ENCODE measurements at places on chromosomes 13 and 19.

DNA sequence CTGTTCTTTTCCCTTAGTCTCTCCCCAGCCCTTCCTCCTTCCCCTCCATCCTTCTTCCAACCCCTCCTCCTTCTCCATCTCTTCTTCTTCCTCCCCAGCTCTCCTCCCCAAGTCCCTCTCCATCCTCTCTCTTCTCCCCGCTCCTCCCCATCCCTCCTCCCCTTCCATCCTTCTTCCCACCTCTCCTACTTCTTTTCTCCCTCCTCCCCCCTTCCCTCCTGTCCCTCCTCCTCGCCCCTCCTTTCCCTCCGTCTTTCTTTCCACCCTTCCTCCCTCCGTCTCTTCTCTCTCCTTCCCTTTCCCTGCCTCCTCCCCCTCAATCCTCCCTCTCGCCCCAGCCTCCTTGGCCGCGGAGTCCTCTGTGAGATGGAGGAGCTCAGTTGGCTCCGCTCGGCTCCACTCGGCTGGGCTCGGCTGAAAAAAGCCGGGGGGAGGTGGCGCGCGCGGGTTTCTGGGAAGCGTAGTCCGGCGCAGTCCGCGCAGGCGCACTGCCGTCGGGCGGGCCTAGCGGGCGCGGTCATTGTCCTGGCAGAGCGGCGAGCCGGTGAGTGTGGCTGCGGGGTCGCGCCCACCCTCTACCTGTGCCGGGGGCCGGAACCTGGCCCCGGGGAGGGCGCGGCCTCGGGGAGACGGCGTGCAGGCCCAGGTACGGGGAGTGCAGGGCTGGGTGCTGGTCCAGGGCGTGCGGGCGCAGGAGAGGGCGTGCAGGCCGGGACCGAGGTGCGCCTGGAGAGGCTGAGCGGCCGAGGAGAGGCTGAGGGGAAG, at the start of gene ZNF71:
ZNF71 (plus strand) TSS at position 520 of the 765 bp plus-strand sequence. CDS start 6,257 bp downstream, outside the sequence.
- peak; percentile 92 for DNase-seq

- DNase-seq = no peak
Observed at GRCh38 chr13:51745243-51745642, 58.7 kb downstream of the DHRS12 start.

- no peak for DNase-seq
Observed at GRCh38 chr13:44104197-44104490, 224.4 kb downstream of the LACC1 start.

- DNase-seq = no peak
Observed at GRCh38 chr13:78632996-78633395, 26.0 kb downstream of the OBI1 start.

DNA sequence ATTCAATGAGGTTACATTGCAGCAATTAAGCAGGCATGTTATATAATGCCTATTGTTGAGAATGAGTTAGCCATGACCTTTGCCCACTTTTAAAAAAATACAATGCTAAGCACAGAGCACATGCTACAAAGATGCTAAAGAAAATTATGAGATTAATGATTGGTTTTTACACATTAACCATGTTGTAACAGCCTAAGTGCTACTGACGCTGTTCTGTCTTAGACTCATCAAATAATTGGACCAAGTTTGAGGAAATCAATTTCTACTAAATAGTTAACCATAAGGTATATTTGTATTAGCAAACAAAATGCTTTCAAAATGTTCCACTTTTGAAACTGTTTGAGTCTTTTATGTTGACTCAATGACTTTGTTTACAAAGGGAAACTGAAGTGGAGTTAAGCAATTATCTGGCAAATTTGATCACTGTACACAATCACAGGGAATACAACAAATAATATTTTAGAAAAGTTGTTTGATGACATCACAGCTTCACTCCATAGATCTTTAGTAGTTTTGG, 14.3 kb downstream of the MIR17HG start:
- DNase-seq = no peak

DNA sequence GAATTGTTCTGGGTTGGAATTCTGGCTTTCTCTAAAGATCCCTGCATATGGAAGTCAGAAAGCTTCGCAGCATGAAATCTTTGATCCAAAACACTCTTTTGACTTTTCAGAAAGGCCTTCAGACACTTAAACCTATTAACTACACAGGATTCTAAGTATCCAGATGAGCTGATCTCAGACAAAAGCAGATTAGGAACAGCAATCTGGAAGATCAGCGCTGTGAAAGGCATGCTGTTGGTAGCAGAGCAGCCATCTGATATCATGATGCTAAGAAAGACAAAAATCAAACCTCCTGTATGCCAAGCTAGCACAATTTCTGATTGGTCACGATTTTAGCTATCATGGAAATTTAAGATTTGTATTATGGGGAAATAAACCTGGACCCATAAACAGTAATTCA, 589.9 kb downstream of the GPC5 start:
- DNase-seq = no peak

DNA sequence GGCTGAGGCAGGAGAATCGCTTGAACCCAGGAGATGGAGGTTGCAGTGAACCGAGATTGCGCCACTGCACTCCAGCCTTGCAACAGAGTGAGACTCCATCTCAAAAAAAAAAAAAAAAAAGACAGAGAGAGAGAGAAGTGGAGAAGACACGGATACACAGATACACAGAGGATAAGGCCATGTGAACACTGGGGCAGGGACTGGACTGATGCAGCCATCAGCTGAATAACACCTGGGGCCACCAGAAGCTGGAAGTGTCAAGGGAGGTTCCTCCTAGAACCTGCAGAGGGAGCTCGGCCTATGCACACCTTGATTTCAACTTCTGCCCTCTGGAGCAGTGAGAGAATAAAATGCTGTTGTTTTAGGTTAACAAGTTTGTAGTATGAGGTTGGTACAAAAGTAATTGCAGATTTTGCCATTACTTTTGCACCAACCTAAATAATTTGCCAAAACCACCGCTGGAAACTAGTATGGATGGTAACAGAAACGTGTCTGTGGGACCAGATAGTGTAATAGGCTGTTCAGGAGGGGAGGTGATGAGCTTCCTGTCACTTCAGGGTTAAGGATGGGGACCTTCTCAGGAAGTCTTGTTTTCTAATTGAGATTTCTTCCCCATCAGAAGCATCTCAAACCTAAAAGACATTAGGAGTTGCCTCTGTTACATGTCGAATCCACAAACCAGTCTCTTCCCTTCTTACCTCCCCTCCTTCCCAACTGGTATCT, 36.4 kb upstream of the IGSF23 start:
- no peak for DNase-seq

DNA sequence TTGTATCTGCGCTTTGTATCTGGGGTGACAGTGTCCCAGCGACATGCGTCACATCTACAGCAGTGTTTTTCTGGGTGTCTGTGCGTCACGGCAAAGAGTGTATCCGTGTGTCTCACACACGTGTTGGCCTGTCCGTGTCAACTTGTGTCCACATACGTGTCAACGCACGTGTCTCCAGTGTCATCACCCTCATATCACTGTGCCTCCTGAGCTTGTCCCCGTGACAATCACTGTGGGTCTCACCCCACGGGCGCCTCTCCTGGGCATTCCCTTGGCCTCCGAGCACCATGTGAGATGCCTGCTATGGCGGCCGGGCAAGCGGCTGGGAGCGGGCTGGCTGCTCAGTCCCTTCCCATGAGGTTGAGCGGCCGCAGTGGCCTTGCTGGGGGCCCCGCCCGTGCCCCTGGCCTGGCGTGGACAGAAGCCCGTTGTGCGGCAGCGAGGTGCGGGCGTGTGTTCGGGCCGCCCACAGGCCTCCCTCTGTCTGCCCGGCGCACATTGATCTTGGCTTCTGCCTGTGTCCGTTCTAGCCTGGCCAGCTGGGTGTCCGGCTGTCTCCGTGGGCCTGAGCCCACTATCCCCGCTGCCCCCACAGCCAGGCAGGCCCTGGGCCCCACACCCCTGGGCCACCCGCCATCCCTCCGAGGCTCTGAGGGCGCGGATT, 6.4 kb downstream of the NFIX start:
- DNase-seq = no peak

- DNase-seq = no peak
Observed at GRCh38 chr13:110330491-110331011, 23.5 kb downstream of the COL4A2 start.

DNA sequence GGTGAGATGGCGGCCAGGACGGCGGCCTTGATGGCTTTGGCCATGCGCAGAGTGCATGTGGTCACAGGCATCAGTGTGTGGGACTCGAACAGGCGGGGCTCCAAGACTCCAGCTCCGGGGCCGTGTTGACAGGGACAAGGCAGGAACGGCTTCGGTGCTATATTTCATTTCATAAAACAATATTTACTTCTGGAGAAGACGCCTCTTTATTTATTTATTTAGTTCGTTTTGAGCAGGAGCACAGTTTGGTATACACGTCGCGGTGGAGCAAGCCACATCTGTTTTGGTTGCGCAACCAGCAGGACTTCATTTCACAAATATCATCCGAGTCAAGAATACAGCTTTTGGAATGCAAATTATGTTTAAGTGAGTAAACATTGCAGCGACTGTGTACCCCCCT, 166.7 kb upstream of the TSHZ3 start:
- DNase-seq = peak; percentile 15

- no peak for DNase-seq
Observed at GRCh38 chr13:69391756-69392155, 715.9 kb upstream of the ATXN8OS start.

DNA sequence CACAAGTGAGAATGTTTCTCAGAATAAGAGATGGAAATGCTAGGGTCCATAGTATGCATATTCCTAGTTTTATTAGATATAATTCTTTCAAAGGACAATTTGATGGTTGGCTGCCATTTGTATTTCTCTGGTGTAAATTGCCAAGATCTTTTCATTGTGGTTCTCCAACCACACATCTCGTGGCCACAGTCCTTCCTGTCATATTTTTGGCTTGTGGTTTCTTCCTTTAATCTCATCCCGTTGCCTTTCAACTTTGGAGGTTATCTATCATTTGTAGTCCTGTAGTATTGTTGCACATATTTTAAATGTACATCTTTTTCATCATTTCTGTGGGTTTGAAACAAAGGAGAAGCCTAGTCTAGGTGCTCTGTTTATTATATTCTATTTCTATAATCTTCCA, 61.2 kb downstream of the WASF3 start:
- no peak for DNase-seq

DNA sequence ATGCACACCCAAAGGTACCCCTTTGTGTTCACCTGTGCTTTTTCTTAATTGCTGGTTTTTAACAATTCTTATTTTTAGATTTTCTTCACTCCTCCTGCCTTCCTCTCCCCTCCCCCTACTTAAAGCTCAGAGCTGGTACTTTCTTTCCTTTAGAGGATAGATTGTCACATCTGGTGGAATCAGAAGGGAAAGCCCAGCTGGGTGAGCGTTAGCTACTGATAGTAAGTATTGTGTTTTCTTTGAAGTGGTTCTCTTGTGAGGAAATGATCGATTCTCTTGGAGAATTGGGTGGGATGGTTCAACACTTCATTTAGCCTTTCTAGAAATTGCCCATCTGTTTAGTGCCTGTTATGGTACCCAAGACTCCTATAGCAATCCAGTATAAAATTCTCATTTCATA, 84.8 kb downstream of the FLT1 start:
- DNase-seq = no peak

GRCh38 chr13:100347968-100348367, 240.6 kb downstream of the GGACT start:
- DNase-seq = no peak

DNA sequence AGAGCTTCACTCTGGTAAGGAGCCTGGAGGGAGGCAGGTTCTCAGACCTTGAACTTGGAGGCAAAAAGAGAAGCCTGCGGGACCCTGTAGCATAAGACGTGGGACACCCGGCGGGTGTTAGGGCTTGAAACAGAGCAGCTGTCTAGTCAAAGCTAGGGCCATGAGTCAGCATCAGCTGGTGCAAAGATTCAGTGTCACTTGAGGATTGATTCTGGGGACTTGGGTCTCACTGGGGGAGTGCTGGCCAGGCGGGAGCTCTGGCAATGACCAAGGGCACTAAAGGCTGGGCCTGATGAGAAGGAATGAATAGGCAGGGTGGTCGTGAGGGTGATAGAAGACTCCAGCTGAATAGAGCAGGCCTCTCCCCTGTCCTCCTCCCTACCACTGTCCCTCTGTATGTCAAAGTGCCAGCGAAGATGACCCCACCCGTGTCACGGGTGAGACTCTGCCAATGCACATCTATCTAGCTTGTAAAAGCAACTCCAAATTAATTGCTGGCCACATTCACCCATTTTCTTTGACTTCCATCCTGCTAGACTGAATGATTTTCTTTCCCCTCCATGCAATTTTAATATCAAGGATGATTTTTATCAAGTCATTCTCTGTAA, 97.1 kb downstream of the MBNL2 start:
- no peak for DNase-seq

DNA sequence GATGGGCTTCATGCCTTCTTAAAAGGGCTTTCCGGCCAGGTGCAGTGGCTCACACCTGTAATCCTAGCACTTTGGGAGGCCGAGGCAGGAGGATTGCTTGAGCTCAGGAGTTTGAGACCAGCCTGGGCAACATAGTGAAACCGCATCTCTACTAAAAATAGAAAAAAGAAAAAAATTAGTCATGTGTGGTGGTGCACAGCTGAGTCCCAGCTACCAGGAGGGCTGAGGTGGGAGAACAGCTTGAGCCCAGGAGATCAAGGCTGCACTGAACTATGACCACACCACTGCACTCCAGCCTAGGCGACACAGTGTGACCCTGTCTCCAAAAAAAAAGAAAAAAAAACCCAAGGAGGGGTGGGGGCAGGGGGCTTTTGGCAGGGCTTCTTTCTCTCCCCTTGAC, 7.2 kb downstream of the CARS2 start:
- DNase-seq = no peak

DNA sequence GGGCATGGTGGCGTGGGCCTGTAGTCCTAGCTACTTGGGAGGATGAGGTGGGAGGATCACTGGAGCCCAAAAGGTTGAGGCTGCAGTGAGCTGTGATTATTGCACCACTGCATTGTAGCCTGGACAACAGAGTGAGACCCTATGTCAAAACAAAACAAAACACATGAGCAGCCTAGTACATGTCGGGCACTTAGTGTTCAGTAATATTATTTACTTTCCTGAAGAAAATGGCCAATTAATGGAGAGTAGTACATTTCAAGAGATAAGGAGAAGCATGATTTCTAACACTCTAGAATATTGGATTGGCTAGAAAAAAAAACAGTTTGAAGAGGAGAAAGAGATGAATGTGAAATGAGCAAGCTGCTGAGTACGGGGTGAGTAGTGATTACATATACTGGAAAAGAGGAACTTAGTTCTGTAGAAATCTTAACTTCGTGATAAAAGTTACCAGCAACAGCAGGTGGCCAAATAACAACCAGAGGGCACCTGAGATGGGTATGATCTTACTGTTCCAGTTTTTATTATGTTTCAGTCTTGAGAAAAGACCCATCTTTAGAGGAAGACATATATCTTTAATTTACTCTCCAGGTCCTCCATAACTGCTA, 36.2 kb downstream of the SPATA13 start:
- DNase-seq = no peak

GRCh38 chr13:44974056-44974793, 15.0 kb downstream of the NUFIP1 start:
- DNase-seq = no peak

- DNase-seq = no peak
Observed at GRCh38 chr13:32528358-32528757, 10.2 kb downstream of the N4BP2L2 start.

DNA sequence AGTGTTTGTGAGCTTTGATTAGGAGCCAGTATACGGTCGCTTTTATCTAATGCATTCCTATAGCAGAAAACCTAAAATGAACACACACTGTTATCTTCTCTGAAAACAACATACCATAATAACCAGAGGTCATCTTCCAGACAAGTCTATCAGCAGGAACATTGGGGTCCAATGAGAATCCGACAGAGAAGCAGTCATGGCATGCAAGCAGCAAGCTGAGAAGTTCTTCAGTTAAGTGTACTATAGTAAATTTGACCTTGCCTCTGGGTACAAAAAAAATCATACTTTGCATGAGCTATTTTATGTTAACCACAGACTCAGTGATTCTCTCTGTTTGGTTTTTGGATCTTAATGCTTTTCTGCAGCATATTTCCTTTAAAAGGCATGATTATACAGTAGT, 1505.1 kb downstream of the PCDH9 start:
- no peak for DNase-seq
